ENCODE measurements at places on chromosomes 4 and X. TPM values are rescaled to one million over a fixed set of nuclear protein-coding genes. Genes with fewer than 3 reads are reported as not detected.

Gene TADA2B
- total RNA-seq: 41.9 TPM

Gene TCEAL8
- 11.3 TPM for total RNA-seq

Gene CXCL5
- total RNA-seq: not detected

Gene AMBN
- not detected for total RNA-seq

Gene MAD2L1
- total RNA-seq: 7.4 TPM

Gene NEIL3
- 0.33 TPM for total RNA-seq

Gene TENT5D
- total RNA-seq: not detected

Gene ZFYVE28
- total RNA-seq: 20.2 TPM

Gene LINC00632
- total RNA-seq: 1.0 TPM

Gene CSAG3
- total RNA-seq: not detected

Data from CD8-positive, alpha-beta T cell (primary cell).